ENCODE measurements at places on chromosomes 2 and 18. TPM values are rescaled to one million over a fixed set of nuclear protein-coding genes. Genes with fewer than 3 reads are reported as not detected.
A peak's percentile ranks its signal among the peaks of the same experiment; 100 is the strongest.

Gene CEBPZOS
- 62.2 TPM for total RNA-seq

Gene TANK
- 45.2 TPM for total RNA-seq

Gene PROKR1
- not detected for total RNA-seq

Gene ANKRD44
- total RNA-seq, result 0.48 TPM

DNA sequence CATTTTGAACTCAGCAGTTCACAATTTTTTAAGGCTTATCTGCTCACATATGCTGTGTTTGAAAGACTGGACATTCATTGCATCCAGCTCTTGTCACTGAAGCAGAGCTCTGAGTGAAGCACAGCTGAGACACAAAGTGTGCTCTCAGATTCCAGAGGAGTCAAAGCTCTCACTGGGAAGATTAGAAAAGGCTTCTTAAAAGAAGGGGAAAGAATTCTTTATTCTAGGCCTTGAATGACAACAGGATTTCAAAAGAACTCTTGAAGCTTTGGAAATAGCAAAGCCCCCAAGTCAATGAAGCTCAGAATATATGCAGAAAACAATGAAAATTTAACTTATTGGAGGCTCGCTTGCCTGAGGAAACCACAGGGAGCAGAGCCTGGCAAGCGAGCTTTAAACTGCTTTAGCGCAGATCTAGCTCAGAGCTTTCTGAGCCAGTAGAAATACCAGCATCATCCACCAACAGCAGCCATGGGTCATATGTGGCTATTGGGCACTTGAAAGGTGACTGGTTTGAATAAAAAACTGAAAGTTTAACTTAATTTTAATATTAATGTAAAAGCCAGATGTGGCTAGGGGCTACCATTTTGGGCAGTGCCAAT, 369.7 kb downstream of the OSR1 start:
- H3K4me1 ChIP-seq, result no peaks in the 10 kb centered on the region
- no peak for DNase-seq
- no peak overlapping the region for H3K27ac ChIP-seq
- H3K36me3 ChIP-seq, result no peaks in the 10 kb centered on the region

DNA sequence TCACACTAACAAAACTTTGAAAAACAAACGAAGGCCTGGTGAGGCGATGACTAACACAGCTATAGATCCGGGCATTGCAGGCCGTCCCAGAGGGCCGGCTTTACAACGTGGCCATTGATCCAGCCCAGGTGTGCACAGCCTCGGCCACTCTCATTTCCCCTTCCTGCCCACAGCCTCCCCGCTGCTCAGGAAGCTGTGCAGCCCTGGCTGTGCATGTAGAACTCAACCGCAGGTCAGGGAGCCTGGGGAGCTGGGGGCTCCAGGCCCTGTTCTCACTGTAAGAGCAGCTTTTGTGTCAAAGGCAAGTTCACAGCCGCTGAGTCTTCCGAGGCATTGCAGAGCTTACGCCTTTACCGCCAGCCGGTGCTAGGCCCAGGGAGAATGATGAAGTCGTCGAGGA, 87.2 kb downstream of the LONRF2 start:
- H3K4me3 ChIP-seq, result no peak overlapping the region
- DNase-seq, result no peak
- H3K4me1 ChIP-seq, result no peaks in the 10 kb centered on the region

DNA sequence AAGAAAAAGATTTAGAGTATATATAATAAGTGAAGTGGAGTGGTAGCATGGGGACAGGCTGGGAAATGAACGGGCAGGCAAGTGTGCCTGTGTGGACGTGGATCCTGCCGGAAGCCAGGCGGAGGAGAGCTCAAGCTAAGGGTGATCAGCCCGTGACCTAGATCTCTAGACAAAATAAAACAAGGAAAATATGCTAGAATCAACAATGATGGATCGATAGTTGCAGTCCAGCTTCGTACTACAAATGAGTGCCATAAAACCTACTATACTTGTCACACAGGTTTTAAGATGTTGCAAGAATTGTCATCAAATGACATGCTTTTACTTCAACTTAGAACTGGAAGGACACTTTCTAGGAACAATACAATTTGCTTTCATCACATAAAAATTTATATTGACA, 8.5 kb downstream of the EIF2AK2 start:
- no peaks in the 10 kb centered on the region for H3K4me1 ChIP-seq
- peaks cover 29% of the 10 kb centered on the region for H3K36me3 ChIP-seq
- H3K27ac ChIP-seq, result no peak overlapping the region
- H3K4me3 ChIP-seq, result no peak overlapping the region
- DNase-seq, result no peak
- H3K27me3 ChIP-seq, result no peaks in the 10 kb centered on the region

GRCh38 chr2:213959589-213959988, 451.3 kb upstream of the VWC2L start:
- H3K4me3 ChIP-seq, result no peak overlapping the region
- no peaks in the 10 kb centered on the region for H3K4me1 ChIP-seq
- no peak for DNase-seq
- no peaks in the 10 kb centered on the region for H3K27me3 ChIP-seq
- H3K36me3 ChIP-seq, result no peaks in the 10 kb centered on the region
- H3K27ac ChIP-seq, result no peak overlapping the region

DNA sequence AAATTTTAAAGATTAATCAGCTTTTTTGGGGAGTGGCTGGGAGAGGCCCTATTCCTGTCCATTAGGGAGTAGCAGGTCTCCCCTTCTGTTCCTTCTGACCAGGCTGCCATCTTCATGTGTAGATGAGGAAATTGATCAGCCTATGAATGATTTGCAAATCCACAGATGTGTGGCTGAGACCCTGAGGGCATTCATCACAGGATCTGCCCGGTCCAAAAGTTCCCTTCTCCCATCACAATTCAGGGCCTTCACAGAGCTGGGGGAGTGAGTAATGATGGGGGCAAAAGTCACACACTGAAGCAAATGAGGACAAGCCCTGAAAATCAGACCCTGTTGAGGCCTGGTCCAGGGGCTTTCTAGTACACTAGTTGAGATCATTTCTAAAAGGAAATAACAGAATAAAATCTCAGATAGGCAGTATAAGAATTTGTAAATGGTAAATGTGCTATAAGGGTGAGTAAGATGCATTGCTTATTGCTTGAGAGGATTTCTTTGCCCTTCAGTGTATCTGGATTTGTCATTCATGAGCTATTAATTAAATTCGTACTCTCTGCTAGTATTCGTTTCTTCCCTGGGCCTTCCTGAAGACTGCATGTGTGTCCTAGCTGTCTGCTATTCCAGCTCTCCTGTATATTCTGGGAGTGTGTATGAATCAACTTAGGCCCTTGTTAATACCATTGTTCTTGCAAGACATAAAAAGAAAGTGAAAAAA, 53.2 kb downstream of the SETBP1 start:
- H3K27ac ChIP-seq, result no peak overlapping the region
- no peak for DNase-seq
- H3K4me1 ChIP-seq, result peaks cover 30% of the 10 kb centered on the region
- H3K27me3 ChIP-seq, result no peaks in the 10 kb centered on the region
- no peak overlapping the region for H3K4me3 ChIP-seq

DNA sequence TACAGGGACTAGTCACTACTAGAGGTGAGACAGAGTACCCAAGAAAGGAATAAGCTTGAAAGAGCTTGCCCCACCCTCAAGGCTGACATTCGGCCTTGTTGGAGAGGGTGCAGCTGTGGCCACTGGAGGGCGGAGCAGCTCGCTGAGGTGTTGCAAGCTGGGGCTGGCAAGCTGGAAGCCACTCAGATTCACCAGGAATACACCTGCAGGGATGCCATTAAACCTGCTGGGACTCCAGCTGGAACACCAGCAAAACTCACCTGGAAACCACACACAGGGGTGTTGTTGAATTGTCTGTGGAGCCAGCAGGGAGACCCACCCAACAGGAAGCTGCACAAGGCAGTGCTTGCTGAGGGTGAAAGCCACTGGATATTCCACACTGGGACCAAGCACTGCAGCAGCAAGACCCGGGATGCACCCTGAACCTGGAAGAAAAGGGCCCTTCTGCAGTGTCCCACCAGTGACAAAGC, 26.1 kb downstream of the KCTD18 start:
- no peaks in the 10 kb centered on the region for H3K27me3 ChIP-seq
- H3K36me3 ChIP-seq, result peaks cover 45% of the 10 kb centered on the region
- H3K4me1 ChIP-seq, result peaks cover 6% of the 10 kb centered on the region
- no peak overlapping the region for H3K4me3 ChIP-seq
- no peak overlapping the region for H3K27ac ChIP-seq

GRCh38 chr18:78554944-78555608, 424.5 kb upstream of the SALL3 start:
- DNase-seq, result no peak
- H3K36me3 ChIP-seq, result no peaks in the 10 kb centered on the region
- H3K27me3 ChIP-seq, result no peaks in the 10 kb centered on the region
- no peak overlapping the region for H3K27ac ChIP-seq

DNA sequence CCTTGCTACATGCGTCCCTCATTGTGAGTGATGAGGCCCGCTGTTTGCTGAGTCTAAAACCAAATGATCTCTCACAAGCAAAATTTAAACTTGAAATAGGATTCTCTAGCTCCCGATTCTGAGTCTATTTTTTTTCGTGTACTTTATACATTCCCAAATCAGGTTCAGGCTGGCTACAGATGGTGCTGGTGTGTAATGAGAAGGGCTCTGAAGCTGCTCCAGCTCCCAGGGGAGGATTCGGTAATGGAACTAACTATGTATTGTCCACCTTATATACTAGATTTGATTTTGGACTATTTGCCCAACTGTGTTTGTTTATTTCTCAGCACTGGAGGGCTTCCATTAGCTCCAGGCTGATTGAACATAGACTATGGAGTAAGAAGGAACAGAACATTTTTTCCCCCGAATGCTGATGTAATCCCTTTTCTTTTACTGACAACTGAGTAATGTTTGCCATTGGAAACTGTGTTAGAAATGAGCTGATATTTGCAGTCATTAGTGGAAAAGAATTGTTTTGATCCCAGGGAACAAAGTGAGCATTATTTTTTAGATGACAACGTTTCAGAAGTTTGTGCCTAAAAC, 274.0 kb upstream of the FIGN start:
- no peaks in the 10 kb centered on the region for H3K36me3 ChIP-seq
- H3K4me3 ChIP-seq, result no peak overlapping the region
- H3K27me3 ChIP-seq, result no peaks in the 10 kb centered on the region
- peak; percentile 8 for DNase-seq
- no peaks in the 10 kb centered on the region for H3K4me1 ChIP-seq
- H3K27ac ChIP-seq, result no peak overlapping the region

DNA sequence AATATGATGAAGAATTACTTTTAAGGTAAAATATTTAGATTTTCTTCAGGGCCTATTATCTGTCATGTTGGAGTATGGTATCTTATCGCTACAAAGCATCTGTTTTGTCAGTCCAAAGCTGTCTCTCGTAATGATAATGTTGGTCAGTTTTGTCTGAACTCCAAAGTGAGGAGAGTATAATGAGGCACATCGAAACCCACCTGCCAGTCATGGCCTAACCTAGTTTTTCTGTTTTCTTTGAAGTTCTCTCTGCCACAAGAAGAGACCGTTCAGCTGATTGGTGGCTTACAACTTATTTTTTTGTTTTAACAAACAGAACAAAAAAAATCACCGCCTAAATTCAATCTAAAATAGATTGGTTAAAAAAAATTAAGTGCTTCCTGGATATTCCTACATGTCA, 1387.9 kb downstream of the RPIA start:
- no peak overlapping the region for H3K4me3 ChIP-seq
- no peak overlapping the region for H3K27ac ChIP-seq
- H3K36me3 ChIP-seq, result no peaks in the 10 kb centered on the region
- H3K4me1 ChIP-seq, result no peaks in the 10 kb centered on the region
- no peak for DNase-seq

GRCh38 chr2:232741972-232742371, 34.4 kb downstream of the KCNJ13 start:
- H3K36me3 ChIP-seq, result peaks cover 22% of the 10 kb centered on the region
- no peak for DNase-seq
- no peak overlapping the region for H3K4me3 ChIP-seq
- no peaks in the 10 kb centered on the region for H3K4me1 ChIP-seq
- H3K27ac ChIP-seq, result no peak overlapping the region
- H3K27me3 ChIP-seq, result no peaks in the 10 kb centered on the region

GRCh38 chr18:47826157-47827074, 104.0 kb downstream of the SMAD2 start:
- no peak for DNase-seq
- no peaks in the 10 kb centered on the region for H3K4me1 ChIP-seq
- H3K27ac ChIP-seq, result no peak overlapping the region
- no peak overlapping the region for H3K4me3 ChIP-seq
- peaks cover 2% of the 10 kb centered on the region for H3K36me3 ChIP-seq
- no peaks in the 10 kb centered on the region for H3K27me3 ChIP-seq

DNA sequence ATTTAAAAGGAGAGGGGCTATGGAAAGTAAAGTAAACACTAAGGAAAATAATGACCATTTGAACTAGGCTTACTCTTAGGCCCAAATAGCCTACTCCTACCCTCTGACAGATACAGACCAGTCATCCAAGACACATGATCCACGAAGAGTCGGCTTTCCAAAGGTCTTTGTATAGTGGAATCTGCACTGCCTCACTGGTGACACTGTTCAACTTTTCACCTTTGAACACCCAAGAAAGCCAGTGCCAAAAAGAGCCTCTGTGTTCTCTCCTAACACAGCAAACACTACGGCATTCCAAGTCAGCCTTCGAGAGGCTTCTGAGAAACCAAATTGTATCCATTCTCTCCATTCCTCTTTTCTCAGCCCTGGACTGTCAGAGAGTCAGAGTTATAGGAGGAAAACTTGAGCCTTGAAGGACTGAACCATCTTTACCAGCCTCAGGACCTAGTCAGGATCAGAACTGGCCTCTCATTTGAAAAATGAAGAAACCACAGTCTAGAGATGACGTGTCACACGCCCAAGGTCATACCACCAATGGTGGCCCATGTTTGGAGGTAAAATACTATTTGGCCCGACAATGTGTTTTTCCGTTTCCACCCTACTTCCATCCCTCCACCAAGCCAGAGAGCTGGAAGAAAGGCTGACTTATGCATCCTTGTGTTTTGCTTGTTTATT, 267.4 kb upstream of the ACVR2A start:
- H3K27me3 ChIP-seq, result no peaks in the 10 kb centered on the region
- no peaks in the 10 kb centered on the region for H3K36me3 ChIP-seq
- DNase-seq, result no peak
- no peak overlapping the region for H3K27ac ChIP-seq

DNA sequence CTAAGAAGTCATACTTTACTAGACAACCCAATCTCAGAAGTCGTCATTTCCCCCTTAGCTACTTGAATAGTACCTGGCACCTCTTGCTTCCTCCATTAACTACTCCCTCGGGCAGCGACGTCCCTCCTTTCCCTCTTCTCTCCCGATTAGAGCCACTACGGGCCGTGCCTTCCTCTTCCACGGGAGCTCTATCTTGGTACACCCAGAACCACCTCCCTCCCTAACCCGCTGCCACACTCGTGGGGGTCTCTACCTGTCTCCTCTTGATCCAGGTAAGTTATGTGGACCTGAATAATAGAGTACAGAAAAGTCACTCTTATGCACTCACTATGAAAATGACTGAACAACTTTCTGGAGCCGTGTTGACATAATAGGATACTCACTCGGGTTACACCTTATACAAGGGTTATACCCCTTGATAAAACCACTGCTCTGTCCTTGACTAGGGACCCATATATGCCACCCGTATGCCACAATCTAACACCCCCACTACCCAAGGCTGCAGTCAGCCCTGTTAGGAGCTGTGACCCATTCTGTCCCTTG, 595 bp upstream of the HDHD2 start:
- H3K27ac ChIP-seq, result peak overlapping the region; percentile 87
- H3K27me3 ChIP-seq, result no peaks in the 10 kb centered on the region
- H3K36me3 ChIP-seq, result no peaks in the 10 kb centered on the region
- peak; percentile 10 for DNase-seq
- H3K4me1 ChIP-seq, result no peaks in the 10 kb centered on the region

Measured in SJCRH30 (cell line).